ENCODE measurements at places on chromosomes 6 and 20. TPM values are rescaled to one million over a fixed set of nuclear protein-coding genes. Genes with fewer than 3 reads are reported as not detected.
A peak's percentile ranks its signal among the peaks of the same experiment; 100 is the strongest.

GPX5 gene
- not detected for total RNA-seq

GRCh38 chr20:31566319-31566657, 38.8 kb upstream of the ID1 start:
- DNase-seq: no peak

VWA7 gene
- total RNA-seq: under 0.01 TPM

GRCh38 chr6:125507987-125508655, 206.4 kb upstream of the HDDC2 start:
- DNase-seq: no peak

DNA sequence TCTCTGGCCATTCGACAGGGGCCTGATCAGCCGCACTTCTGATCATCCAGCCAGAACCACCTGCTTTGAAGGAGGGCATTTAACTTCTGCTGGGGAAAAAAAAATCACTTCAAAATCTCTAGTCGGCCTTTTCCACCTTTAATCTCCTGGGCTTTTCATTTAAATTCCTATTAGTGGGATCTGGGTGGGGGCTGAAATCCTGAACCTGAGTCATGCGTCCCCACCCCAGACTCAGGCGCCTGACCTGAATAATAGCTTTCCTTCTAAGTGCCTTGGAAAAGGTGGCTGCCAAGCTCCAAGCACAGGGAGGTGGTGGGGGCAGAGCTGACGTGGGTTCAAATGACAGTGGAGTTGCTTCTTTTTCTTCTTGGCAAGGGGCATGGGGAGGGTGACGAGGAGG, 246.0 kb upstream of the EXOC2 start:
- DNase-seq: no peak

DNA sequence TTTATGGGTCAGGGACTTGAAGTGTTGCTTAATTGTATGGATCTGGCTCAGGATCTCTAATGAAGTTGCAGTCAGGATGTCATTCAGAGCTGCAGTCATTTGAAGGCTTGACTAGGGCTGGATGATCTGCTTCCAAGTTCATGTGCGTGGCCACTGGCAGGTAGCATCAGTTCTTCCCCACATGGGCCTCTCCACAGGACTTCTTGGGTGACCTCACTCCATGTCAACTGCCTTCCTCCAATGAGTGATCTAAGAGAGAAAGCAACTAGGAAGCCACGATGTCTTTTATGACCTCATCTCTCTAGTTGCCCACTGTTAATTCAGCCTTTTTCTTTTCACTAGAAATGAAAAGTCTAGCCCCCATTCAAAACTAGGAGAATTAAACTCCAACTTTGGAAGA, 104.1 kb downstream of the COL9A1 start:
- no peak for DNase-seq

HSPA12B gene
- 2.4 TPM for total RNA-seq

GRCh38 chr20:43237651-43238168, 48.0 kb upstream of the PTPRT start:
- no peak for DNase-seq

IPCEF1 gene
- total RNA-seq: 10.6 TPM

TP53TG5 gene
- total RNA-seq: not detected

OR2B6 gene
- total RNA-seq: not detected

DNA sequence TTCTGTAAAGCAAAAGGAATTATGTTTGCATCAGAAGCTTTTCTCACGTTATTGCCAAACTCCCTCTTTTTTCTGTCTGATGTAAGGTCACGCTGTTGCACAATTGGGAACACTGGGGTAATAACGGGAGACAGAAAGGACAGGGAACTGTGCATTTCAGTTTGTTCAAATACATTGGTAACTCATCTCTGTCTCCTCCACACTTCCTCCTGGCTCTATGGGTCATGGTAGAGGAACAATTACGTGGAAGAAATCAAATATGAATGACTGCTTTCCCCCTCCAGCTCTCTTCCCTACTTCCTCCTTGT, 132.2 kb upstream of the TNFAIP3 start:
- no peak for DNase-seq

- peak; percentile 32 for DNase-seq
These were observed at the start of gene PRSS35 for GRCh38 chr6:83511901-83512681. PRSS35 (plus strand) TSS chr6:83512534; CDS start chr6:83523442, 10,908 bp downstream.

DNA sequence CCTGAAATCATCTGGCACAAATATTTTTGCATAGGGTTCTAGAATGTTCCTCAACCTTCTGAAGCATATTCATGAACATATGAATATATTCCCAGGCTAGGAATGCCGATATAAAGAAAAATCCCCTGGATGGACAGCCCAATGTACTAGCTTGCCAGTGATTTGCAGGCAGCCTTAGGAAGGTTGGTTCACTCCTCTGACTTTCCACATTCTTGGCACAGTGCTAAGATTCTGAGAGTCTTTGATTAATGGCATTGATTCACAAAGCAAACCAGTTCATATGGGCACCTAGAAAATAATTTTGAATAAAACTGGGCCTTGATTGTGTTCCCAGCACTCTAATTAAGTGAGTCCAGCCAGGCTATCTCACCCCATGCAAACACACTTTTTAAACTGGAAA, 56.9 kb upstream of the ENPP4 start:
- DNase-seq: no peak

- DNase-seq: no peak
These were observed 29.0 kb downstream of the MKKS start for GRCh38 chr20:10404959-10405530.

- DNase-seq: no peak
These were observed 129.3 kb upstream of the UST start for GRCh38 chr6:148617530-148617929.

ZNF391 gene
- 2.9 TPM for total RNA-seq

TAP2 gene
- 2.4 TPM for total RNA-seq

GRCh38 chr6:147194652-147195411, 9.4 kb upstream of the STXBP5 start:
- no peak for DNase-seq

- no peak for DNase-seq
These were observed 998.9 kb upstream of the GJE1 start for GRCh38 chr6:141133836-141134235.

- DNase-seq: no peak
These were observed 144.0 kb downstream of the THBS2 start for GRCh38 chr6:169109411-169110220.

DNA sequence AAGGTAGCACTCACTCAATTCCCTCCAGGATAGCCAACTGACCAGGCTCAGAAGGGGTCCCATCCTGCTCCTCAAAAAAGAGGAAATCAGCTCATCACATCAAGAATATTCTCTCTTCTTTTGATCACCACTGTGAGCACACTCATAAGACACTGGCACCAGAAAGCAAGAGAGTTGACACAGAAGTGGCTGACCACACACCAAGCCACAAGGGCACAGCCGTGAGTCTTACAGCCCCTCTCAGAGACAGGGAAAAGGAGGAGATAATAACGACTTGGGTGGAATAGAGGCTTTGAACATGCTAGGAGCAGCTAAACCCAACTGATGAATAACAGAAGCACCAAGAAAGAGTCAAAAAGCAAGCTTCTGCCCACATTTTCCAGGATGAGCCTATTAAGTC, 249.1 kb upstream of the PREP start:
- DNase-seq: no peak

- DNase-seq: no peak
These were observed 133.9 kb upstream of the PTPRT start for GRCh38 chr20:43323592-43323991.

GRM1 gene
- 14.3 TPM for total RNA-seq

DNA sequence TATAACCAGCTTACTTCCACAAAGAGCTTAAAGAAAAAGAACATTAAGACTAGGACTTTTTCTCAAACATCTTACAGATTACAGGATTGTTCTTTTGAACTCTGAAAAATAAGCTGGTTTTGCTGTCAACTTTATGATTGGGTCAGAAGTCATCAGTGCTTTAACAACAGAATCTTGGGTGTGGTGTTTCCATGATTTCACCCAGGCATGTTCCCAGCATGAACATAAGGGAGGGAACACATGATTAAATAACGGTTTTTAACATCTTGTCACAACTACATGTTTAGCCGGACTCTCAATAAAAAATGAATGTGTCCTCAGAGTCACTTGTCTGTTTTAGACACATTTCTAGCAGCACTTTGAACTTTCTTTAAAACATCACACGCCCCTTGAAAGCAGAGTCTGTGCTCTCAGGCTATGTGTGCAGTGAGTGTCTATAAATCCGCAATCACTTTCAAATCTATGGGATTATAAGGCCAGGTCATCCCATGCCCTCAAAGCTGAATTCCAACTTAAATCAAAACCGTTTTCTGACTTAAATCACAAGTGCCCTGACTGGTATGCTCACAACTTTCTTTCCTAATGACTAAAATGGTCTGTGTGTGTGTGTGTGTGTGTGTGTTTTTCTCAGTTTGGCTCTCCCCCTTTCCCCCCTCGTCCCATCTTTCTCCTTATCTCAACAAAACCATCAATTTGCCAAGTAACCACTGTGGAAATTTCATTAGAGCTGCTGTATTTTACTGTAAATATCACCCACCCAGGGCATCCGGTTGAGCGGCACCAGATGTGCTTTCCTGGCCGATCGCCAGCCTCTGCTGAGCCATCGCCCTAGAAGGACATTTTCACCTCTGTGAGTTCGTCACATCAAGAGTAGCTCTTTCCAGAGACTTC, 216.8 kb upstream of the DTNBP1 start:
- no peak for DNase-seq

DNA sequence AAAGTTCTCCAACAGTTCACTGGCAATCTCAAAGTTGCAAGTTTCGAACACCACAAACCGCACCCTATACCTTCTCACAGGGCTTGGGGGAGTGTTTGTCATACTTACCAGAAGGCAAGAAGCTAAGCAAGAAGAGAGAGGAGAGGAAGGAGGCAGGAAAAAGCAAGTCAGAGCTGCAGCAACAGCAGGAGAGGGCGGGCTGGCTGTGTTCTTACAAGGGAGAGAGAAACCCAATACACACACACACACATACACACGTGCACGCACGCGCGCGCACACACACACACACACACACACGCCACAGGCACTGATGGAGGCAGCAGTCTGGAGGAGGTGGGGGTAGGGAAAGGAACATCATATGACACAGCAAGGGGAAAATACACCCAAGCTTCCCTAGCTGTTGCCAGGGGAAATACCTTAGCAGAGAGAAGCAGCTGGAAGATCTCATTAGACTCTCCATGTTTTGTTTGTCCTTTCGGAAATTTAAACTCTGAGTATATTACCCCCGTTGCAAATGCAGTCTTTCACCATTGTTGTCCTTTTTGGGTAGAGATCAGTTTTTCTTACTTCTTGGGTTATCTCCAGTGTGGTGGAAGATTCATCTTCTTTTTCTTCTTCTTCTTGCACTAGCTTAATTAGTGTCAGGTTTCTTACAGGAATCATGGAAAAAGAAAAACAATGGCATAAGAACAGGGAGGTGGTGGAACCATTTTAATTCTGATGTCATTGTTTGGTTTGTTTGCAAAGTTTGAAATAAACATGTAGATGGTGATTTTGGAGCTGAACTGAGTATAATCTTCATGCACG, at the start of gene TXLNB:
Gene TXLNB, minus strand, starts transcription at position 186 of the 807 bp plus-strand sequence. CDS start 3,099 bp downstream, outside the sequence.
- DNase-seq: no peak

MSH5 gene
- 2.9 TPM for total RNA-seq

IMPG1 gene
- not detected for total RNA-seq

DNA sequence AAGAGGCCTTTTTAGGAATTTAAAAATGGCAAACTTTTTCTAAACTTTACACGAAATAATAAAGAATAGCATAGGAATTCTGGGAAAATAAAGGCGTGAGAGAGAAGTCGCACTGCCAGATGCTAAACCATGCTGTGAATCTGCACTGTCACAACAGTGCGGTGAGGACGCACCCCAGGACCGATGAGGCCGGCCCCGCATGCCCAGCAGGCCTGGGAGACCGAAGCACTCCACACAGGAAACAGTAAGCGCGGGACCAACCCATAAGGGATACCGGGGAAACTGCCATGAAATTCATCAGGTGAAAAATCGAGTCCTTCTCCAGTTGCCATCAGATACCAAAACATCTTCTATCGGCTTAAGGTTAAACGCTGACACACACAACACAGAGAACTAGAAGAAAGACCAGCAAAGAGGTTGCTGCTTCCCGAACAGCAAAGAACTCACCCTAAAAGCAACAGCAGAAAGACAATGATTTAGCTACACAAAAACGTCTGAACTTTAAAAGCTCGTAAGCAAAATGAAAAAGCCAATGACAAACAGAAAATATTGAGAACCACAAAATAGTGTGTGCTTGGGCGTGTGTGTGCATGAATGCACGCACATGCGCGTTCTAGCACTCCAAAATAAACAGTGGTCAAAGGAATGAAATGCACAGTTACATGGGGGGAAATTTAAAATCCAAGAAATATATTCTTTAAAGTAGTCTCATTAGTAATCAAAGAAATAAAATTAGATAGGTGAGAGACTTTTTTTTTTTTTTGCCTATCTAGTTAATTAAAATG, 15.4 kb downstream of the RAMACL start:
- no peak for DNase-seq

- DNase-seq: no peak
These were observed 37.1 kb upstream of the PROKR2 start for GRCh38 chr20:5353624-5354496.

FKBP1C gene
- 0.41 TPM for total RNA-seq

BANF2 gene
- total RNA-seq: not detected

CNBD2 gene
- 1.6 TPM for total RNA-seq

DNA sequence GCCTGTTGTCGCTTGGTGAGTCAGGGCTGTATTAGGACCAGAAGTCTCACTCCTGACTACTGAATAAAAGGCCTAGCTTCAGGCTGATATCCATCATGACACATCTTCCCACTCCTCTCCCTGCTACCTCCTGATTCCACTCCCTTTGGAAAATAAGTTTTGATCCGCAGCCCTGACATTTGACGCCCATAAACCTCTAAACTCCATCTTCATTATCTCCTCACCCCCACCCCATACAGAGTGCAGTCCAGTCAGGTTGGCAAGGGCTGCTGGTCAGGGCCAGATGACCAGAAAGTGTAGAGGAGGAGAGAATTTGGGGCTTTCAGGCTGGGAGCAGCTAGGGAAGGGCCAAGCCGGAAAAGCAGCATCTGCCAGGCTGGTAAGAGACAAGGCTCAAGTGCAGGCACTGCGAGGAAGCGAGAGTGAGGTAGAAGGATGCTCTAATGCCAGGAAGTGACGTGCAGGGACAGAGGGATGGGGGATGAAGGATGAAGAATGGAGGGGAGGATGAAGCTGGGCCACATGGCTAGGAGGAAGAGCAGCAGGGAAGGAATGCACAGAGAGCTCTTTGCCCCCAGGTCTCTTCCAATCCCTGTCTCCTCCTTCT, 1.2 kb downstream of the GGT7 start:
- no peak for DNase-seq

TAAR8 gene
- total RNA-seq: not detected

DNA sequence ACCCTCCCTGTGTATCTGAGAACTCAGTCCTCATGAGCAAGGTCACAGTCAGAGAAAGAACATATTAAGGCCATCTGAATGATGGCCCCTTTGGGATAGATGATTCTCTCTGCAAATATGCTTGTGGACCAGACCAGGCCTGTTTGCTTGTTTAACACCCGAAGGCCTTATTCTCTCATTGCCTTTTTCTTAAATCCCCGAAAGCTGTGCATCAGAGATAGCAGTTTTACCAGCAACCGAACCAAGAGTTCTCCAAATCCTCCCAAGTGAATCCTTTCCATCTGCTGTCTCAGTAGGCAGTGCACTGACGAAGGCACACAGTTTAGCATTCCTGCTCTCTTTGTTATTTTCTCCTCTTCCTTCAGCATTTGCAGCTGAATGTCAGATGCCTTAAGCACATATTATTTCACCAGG, 79.8 kb downstream of the TRMT6 start:
- no peak for DNase-seq

GRCh38 chr20:62980380-62980960, 26.3 kb downstream of the BHLHE23 start:
- DNase-seq: no peak

C20orf202 gene
- 0.41 TPM for total RNA-seq

- no peak for DNase-seq
These were observed 7.0 kb downstream of the LBP start for GRCh38 chr20:38353316-38353715.

- DNase-seq: no peak
These were observed 102.1 kb upstream of the NXT1 start for GRCh38 chr20:23248461-23248882.

PET117 gene
- 13.5 TPM for total RNA-seq

GSTA1 gene
- total RNA-seq: not detected

Measured in frontal cortex (tissue), 4 donors.